Stimulated activated CD8-positive, alpha-beta memory T cell treated with anti-CD3 and anti-CD28 coated beads, Interleukin-4, amount 100 ng/mL, for 24 hours (primary cell): ENCODE measurements at places on chromosomes 5 and 9.

DNA sequence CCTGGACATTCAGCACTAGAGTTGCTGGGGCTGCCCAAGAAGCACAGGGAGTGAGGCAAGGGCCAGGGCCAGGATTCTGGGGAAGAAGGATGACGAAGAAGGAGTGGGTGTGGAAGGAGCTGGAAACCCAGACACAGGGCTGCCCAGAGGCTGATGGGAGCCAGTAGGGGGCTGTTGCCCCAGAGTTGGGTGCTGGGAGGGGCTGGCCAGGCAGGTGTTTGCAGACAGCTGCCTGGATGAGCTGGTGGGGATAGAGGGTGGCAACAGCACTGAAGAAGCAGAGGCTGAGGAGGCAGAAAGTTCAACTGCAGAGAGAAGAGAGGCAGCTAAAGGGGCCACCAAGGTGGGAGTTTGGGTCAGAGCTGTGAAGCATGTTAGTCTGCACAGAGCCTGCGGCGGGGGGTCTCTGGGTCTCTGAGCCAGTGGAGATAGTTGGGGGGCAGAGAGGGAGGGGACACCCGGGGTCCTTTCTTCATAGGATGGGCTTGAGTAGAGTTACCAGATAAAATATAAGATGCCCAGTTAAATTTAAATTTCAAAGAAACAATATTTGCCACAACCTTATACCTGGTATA lies 2.5 kb upstream of the AQP7 start:
- no peak for DNase-seq

GRCh38 chr9:127506814-127507750 lies 55.8 kb downstream of the LRSAM1 start:
- DNase-seq = no peak

GRCh38 chr5:135702191-135702590 lies 123.4 kb upstream of the CXCL14 start:
- DNase-seq = no peak

DNA sequence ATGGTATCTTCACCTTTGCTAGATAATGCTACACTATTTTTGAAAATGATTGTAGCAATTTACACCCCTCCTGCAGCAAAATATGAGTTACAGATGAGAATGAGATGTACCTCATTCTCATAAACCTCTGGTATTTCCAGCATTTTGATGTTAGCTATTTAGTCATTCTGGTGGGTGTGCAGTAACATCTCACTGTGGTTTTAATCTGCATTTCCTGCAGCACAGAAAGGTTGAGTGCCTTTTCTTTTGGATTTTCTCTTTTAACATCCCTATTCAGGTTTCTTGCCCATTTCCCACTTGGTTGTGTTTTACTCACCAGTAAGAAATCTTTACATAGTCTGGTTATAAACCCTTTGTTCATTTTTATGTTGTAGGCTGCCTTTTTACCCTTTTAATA lies 206.2 kb downstream of the NR3C1 start:
- no peak for DNase-seq

DNA sequence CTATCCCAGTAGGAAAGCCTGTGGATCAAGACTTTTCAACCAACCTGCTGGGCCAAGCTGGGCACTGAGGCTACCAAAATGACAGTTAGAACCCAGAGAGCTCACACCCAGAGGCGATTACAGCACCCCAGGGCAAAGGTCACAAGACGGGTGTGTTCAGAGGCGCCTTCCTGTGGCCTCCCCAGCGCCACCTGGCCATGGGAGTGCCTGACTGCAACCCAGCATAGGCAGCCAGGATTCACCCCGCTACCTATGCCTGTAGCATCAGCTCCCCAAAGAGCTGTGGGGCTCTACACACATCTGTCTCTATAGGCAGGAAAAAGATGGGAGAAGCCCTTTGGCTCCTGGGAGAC lies 33.5 kb downstream of the PDGFRB start:
- DNase-seq = no peak

GRCh38 chr5:140926443-140927227 lies 536 bp downstream of the PCDHAC1 start:
- DNase-seq = peak; percentile 4

DNA sequence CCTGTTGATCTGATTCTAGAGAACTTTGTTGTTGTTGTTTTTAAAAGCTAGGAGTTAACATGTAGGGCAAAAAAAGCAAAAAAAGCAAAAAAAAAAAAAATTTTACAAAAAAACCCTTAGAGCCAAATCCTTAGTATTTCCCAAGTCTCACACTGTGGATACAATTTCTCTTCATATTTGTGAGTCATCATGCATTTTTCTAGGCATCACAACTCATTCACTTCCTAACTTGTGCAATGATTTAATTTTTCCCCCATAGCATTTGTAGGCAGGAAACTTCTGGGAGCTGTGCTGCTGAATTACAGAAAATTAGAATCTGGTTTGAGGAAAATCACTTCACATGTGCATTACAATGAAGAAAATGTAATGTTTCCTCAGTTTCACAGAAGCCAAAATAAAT lies 91.9 kb downstream of the MARCHF3 start:
- no peak for DNase-seq

- no peak for DNase-seq
These were observed 33.2 kb upstream of the RPL26L1 start for GRCh38 chr5:172926008-172926523.

DNA sequence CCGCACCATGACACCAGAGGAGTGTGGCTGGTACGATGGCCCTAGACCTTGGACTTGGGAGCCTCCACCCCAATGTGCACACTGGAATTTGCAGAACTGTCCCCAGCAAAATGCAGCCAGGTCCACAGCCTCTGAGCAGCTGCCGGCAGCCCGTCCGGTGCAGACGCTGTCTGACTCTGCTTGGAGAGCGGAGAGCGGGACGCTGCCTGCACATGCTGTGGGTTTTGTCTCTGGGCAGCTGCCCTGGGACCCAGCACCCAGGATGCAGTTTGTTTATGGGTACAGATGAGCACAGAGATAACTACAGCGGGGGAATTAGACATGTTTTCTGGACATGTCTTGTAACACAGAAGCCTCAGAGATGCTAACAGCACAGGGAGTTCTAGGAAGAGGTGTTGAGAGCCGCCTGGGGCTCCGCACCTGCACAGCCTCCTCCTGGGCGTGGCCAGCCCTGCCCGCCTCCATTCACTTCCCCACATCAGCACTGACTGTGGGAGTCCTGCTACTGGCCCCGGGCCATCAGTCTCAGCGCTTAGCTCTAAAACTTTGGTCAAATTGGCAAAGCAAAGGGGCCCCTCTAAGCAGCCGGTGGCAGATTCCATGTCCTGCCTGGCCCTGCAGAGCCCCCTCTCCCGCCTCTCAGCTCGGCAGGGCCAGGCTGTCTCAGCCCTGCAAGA lies 159.6 kb downstream of the IRX2 start:
- no peak for DNase-seq

- DNase-seq = no peak
These were observed 524.1 kb downstream of the TMEM38B start for GRCh38 chr9:106218427-106218826.

DNA sequence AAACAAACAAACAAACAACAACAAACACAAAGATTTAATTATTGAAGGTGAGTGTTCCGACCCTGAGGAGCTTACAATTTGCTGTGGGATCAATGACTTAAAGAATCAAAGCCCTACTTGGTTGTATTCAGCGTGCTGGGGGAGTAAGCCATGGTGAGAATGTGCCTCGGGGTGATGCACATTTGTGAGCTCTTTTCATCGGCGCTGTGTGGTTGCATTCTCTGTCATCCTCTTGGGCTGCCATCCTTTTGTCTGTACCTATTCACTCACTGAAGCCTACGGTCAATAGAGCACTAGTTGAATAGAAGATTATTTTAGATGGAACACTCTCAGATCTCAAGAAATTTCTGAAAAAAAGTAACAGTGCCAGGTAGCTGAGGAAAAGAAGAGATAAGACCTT lies 203.9 kb downstream of the CTNND2 start:
- DNase-seq = no peak

GRCh38 chr5:43244823-43245565 lies 53.0 kb downstream of the NIM1K start:
- DNase-seq = no peak
